ENCODE measurements at places on chromosomes 2 and 18. TPM values are rescaled to one million over a fixed set of nuclear protein-coding genes. Genes with fewer than 3 reads are reported as not detected.

The CRYGD gene
- total RNA-seq: not detected

The DPP10 gene
- total RNA-seq: 0.06 TPM

The DHRS9 gene
- 0.14 TPM for total RNA-seq

The MERTK gene
- 8.7 TPM for total RNA-seq

The PROKR1 gene
- 0.14 TPM for total RNA-seq

The CCDC102B gene
- 0.17 TPM for total RNA-seq

The PLGLB2 gene
- 1.7 TPM for total RNA-seq

The CLEC4F gene
- not detected for total RNA-seq

The G6PC2 gene
- not detected for total RNA-seq

The SIX3 gene
- not detected for total RNA-seq

The CROCC2 gene
- total RNA-seq: not detected

The TRPM8 gene
- 4.1 TPM for total RNA-seq

The ABCG5 gene
- total RNA-seq: not detected

The SEPTIN2 gene
- total RNA-seq: 366 TPM

The POMC gene
- 4.5 TPM for total RNA-seq

The CFC1 gene
- total RNA-seq: not detected

The DPYSL5 gene
- total RNA-seq: 0.63 TPM

The ICOS gene
- not detected for total RNA-seq

The MBD2 gene
- 30.7 TPM for total RNA-seq

The ZNF804A gene
- total RNA-seq: not detected

The STPG4 gene
- not detected for total RNA-seq

The PIEZO2 gene
- total RNA-seq: 7.5 TPM

The IL36B gene
- not detected for total RNA-seq

The KCNJ13 gene
- total RNA-seq: not detected

The HOXD10 gene
- 18.8 TPM for total RNA-seq

The EVA1A gene
- total RNA-seq: 67.0 TPM

The UBR3 gene
- total RNA-seq: 12.8 TPM

The UPP2 gene
- not detected for total RNA-seq

The TRIM43B gene
- not detected for total RNA-seq

The TYMS gene
- total RNA-seq: 65.6 TPM

The CD207 gene
- total RNA-seq: not detected

The MATN3 gene
- total RNA-seq: 9.7 TPM

The GPR155 gene
- total RNA-seq: 0.87 TPM
